ENCODE measurements at places on chromosomes 1 and 21.

- DNase-seq: no peak
Measured at GRCh38 chr1:245459621-245460020, 304.8 kb downstream of the KIF26B start.

- no peak for DNase-seq
Measured at GRCh38 chr1:32729254-32730046, 26.9 kb upstream of the SYNC start.

DNA sequence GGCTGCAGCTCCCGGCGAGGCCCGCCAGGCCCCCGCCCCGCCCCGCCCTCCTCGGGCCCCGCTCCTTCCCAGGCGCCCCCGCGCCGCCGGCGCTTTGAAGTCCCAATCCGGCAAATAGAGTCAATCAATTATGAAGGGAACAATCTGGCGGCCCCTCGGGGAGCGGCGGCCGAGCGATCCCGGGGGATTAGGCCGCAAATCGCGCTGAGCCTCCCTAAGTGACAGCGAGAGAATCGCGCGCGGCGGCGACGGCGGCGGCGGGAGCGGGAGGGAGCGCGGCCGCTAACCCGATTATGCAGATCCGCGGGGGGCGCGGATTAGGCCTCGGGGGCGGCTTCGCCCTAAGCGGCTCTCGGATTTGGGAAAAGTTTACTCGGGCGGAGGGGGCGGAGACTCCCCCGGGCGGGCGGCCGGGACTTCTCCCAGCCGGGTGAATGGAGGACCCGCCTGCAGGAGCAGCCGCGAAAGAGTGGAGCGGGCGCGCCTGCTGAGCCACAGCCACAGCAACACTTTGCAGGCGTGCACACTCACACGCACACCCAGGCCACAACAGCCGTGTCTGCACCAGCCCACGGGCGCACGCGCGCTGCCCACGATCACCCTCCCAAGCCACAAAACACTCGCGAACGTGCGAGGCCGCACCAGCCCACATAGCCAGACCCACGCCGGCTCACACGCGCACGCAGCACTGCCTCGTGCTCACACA lies 23.0 kb upstream of the DMBX1 start:
- no peak for DNase-seq

DNA sequence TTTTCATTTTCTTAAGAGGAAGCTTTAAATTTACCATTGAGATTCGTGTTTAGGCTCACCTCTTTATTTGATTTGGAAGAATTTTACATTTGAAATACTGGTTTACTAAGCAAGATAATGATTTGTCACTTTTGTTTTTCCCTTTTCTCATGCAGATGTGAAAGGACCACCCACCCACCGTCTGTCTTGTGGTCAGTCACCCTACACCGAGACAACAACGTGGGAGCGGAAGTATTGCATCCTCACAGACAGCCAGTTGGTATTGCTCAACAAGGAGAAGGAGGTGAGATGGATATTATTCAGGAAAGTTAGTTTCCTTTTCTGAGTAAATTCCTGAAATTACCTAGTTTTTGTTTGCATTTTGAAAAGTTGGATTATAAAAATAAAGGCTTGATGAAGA lies 189.5 kb downstream of the RASAL2 start:
- DNase-seq: peak; percentile 86

- no peak for DNase-seq
Measured at GRCh38 chr1:26121854-26122773, 10.5 kb downstream of the PDIK1L start.
